ENCODE measurements at places on chromosomes 7 and 10.

DNA sequence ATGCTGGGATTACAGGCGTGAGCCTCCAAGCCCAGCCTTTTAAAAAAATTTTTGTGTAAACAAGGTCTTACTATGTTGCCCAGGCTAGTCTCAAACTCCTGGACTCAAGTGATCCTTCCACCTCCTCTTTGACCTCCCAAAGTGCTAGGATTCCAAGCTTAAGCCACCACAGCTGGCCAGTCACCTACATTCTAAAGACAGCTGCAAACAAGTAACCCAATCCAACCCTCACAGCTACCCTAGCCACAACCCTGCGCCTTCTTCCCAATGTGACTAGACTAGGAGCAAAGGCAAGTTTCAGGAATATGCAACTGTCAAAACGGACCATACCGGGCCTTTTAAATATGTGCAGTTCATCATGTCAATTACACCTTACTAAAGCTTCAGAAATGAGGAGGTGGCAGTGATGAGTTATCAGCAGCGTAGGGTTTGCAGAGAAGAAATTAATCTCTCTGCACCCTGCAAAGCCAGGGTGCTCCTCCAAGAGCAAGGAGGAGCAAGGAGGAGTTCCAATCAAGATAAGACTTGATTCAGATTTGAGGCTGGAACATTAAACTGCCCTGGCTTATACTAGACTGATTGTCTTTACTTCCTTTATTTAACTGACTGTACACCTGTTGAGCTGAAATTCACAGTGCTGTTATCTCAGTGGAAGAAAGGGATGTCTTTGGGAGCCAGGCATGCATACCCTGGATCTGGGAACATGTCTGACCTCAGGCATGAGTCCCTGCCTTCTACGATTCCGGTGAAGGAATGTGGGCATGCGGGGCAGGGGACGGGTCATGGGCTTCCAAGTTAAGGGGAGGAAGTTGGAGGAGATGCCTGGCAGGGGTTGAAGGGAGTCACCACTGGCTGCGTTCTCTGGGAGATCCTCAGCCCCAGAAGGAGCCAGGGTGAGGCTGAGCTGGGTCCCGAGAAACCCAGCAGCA, 15.5 kb upstream of the TMEM120A start:
- no peak for DNase-seq

- DNase-seq = no peak
Observed at GRCh38 chr10:34024282-34024681, 689.8 kb upstream of the NRP1 start.

GRCh38 chr10:44172883-44173607, 211.9 kb downstream of the CXCL12 start:
- DNase-seq = no peak

DNA sequence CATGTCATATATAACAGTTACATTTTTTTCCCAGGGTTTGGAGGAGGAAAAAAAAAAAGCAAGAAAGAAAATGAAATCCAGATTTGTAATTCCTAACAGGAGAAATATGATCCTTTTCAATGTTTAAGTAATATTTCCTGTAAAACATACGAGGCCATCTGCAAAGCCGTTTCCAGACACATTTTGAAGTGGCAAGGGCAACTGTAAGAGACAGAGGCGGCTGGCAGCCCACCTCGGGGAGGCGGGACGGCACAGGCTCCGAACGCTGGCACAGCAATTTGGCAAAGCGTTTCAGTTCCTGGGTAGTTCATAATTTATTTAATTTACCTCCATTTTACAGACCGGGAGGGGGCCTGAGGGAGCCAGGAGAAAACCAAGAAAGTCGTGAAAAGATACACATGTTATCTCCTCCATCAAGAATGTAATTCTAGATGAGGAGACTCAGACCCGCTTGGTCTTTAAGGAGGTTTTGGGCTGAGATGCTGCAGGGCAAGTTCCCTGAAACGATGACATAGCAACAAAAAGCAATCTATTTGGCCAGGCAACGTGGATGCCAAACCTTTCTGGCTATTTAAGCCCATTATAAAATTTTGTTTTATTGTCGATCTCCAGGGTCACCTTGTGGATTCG, 448.5 kb upstream of the MKI67 start:
- DNase-seq = no peak

DNA sequence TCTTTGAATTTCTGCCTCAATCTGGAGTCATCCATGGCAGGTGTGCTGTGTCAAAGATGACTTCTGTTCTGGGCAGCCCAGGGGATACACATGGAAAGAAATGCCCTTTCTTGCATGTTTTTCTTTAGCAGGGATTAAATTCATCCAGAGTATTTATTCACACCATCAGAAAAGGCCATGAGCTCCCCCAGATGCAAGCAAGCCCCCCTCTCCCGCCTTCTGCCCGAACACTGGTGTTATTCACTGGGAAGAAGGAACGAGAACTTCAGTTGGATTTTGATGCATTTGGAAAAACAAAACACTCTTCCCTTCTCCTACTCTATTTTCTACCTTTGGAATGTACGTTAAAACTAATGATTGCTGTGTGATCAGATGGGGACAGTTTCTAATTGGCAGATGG, 1.4 kb downstream of the PLPP4 start:
- DNase-seq = no peak

DNA sequence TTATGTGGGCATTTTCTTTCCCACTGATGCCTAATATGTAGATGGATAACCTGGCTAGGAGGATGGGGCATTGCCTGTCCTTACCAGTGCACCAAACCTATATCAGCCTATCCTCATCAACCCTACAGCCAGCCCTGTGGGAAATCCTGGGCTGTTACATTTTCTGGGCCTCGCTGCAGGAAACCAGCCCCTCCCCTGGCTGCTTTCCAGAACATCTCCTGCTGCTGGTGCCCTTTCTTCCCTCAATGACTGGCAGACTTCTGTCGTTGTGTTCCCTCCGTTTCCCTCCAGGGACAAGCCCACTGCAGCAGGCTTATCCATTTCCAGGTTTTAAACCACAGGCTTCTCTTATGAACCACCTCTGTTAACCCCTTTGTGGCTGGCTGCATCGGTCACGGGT, 486.1 kb upstream of the COBL start:
- DNase-seq = no peak

- no peak for DNase-seq
Observed at GRCh38 chr10:87594864-87595263, 64.8 kb upstream of the PAPSS2 start.

- no peak for DNase-seq
Observed at GRCh38 chr7:73974948-73975926, 52.7 kb upstream of the ELN start.

DNA sequence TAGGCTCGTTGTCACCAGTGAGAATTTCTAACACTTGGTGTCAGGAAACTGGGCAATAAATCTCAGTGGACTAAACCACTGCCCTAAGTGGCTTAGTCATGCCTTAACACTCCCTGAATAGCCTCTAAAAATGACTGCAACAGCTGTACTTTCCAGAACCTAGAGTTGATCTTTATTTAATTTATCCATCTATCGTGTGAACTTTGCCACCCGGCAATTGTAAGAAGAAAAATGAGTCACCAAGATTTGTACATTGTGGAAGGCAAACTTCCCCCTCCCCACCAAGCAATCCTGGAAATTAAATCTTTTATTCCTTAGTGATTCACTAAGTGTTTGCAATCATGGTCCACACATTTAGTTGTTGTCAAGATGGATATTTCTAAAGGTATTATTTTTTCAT, 47.1 kb downstream of the NXPH1 start:
- DNase-seq = peak; percentile 30

DNA sequence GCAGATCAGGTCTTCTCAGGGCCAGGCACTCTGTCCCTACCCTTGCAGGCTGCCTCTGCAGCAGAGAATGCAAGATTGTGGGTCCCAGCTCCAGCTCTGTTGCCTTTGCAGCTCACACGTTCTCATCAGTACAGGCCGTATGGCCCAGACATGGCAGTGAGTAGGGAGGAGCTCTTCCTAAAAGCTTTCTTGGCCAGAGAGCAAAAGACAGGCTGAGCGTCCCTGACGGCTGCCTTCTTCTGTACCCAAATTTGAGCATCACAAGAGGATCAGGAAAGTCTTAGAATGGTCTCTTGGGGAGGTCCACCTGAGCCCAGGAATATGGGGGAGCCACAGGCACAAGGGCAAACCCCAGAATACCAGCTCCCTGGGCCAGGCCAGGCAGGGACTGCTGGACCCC, 266.3 kb upstream of the ZMIZ1 start:
- DNase-seq = no peak

DNA sequence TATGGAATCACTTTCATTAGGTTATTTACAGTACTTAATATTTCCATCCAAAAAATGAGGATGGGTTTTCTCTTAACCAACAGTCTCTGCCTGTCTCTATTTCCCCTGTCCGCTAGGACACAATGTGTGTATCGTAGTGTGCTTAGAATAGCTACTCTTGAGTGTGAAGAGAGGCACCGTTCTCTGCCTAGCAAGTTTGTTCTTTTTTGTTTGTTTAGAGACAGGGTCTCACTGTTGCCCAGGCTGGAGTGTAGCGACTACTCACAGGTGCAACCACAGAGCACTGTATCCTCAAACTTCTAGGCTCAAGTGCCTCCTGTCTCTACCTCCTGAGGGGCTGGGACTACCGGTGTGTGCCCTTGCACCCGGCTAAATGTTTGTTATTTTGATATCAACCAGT, 121.9 kb downstream of the ANK3 start:
- DNase-seq = no peak

DNA sequence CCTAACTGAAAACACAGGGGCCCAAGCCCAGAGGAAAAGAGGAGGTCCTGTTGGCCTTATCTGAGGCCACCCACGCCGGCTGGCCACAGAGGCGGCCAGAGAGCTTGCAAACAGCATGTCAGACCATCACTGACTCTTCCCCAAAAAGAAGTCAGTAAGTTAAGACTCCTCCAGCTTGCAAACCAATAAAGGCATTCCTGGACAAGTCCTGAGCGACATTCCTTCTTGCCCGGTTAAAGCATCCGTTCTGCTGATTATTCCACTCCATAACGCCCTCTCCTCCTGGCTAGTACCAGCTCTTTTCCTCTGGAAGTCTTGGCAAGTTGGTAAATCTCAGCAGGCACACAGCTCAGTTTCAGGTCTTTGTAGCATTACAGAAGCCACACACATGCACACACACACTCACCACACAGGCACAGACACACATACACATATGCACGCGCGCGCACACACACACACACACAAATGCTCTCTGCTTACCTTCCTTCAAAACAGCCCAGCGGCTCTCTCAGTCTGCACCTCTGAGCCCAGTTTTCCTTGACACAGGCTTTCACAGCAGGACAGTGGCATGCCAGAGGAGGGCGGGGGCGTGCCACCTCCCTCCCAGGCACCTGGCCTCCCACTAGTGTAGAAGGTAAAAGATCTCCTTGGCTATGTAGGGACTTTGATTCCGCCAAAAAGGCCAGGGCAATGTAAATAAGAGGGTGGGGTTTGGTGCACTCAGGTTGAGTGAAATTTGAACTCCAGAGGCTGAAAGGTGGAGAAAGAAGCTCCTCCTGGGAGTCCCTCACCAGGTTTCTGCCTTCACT, 201.4 kb downstream of the TNS3 start:
- peak; percentile 58 for DNase-seq

- peak; percentile 60 for DNase-seq
Observed at GRCh38 chr7:127667017-127667670, 15.2 kb downstream of the SND1 start.

GRCh38 chr7:34806831-34807230, 148.8 kb downstream of the NPSR1 start:
- DNase-seq = no peak

DNA sequence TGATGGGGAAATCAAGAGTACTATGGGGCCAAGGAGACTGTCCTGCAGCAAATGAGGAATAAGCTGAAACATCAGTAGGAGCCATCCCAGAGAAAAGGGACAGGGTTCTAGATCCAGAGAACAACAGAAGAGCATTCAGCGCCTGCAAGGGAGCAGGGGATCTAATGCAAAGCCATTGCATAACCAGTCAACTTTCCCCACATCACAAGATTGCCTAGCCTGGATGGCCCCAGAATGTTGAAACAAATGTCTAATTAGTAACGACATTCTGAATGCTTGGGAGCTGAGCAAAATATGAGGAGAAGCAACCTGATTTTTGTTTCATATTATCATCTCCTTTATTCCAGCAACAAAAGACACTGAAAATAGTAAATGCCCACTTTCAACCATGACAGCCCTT, 2.7 kb upstream of the MPP7 start:
- DNase-seq = no peak

DNA sequence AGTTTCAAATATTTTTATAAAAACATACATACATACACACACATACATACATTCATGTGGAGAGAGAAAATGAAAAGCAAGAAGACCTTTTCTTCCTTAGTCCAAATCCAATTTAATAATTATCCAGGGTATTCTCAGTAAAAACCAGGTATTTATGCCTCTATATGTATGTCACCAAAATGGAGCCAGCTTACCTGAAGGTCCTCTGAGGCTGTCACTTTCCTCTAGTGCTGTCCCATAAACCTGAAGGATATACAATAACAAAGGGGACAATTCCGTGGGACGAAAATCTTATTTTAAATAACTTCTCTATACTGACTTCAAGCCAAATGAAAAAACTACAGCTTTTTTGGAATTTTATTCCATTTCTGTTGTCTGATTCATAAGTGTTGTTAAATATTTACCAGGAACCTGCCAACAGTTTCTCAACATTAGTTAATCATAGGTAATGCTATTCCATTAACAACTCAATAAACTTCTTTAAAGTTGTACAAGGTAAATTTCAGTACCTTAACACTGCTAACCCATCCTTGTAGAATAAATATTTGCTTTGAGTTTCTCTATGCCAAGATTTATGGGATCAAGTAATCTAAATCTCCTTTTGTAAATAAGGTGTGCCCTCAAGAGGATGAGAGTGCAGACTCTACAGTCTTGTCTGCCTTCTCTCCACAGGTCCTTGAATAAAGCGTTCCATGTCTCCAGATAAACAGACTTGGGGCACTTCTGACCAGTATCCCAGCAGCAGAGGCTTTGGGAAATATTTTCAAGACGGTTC, 260.3 kb downstream of the AHR start:
- no peak for DNase-seq

- DNase-seq = no peak
Observed at GRCh38 chr10:123901621-123902020, 10.0 kb upstream of the CPXM2 start.

DNA sequence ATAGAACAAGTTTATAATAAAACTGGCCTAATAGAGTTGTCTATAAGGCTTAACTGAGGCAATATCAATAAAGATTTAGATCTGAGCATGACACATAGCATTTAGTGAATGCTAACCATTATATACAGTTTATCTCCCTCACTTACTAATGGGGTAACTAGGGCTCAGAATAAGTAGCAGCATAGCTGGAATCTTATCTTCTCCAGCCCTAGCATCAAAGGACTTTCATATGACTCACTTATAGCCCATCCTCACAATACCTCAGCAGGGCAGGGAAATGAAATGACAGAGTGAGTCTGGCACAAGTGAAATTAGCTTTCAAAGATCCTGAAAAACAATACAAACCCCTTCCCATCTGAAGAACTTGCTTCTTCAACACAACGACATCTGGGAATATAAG, 362.9 kb downstream of the KIF20B start:
- no peak for DNase-seq

GRCh38 chr7:16347066-16347826, 74.1 kb downstream of the CRPPA start:
- peak; percentile 11 for DNase-seq

- no peak for DNase-seq
Observed at GRCh38 chr7:28180031-28180363, 598 bp downstream of the JAZF1 start.
